ENCODE measurements at places on chromosomes 12 and 14.

DNA sequence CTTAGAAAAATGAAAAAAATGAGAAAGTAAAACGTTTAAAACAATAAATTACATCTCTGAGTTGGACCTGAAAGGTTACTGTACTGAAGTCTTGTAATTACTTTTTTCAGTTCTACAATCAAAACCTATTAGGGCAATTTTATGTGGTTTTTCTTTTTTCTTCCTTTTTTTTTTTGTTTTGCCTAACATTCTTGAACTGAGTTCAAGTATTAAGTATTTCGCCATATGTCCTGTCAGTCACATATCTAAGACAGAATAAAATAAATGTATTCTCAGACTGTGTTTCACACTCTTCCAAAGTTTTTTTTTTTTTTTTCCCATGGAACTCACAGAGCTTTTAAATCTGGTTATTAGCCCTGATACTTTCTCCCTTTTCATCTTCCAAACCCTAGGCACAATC is 172.0 kb downstream of the BCAT1 start:
- no peak for DNase-seq

GRCh38 chr14:101623077-101623372 is 61.7 kb downstream of the DIO3 start:
- no peak for DNase-seq

- DNase-seq: no peak
Observed at GRCh38 chr12:125983784-125984500, 918.7 kb downstream of the AACS start.

GRCh38 chr12:29054858-29055663 is 94.0 kb upstream of the FAR2 start:
- no peak for DNase-seq

DNA sequence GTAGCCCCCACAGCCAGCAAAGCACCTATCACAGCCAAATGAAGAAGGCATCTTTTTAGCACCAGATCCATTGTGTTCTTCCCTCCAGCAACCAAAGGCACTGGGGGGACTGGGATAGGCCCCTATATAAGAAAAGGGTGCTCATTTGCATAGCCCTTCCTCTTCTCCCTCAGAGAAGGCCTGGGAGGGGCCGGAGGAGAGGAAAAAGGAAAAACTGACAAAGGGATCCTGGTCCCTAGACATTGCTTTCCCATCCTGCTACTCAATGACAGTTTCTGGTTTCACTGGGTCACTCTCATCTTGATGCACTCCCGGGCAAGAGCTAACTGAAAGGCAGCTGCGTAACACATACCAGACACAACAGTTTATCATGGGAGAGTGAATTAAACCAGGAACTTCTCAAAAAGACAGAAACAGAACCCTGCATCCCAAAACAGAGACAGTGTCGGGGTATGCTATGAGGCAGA is at the start of gene PMEL:
Gene PMEL (minus strand): TSS at position 102 of the 467 bp plus-strand sequence. CDS start 31 bp downstream, at position 71.
- DNase-seq: no peak

GRCh38 chr12:93793007-93793406 is 115.8 kb downstream of the CRADD start:
- no peak for DNase-seq

DNA sequence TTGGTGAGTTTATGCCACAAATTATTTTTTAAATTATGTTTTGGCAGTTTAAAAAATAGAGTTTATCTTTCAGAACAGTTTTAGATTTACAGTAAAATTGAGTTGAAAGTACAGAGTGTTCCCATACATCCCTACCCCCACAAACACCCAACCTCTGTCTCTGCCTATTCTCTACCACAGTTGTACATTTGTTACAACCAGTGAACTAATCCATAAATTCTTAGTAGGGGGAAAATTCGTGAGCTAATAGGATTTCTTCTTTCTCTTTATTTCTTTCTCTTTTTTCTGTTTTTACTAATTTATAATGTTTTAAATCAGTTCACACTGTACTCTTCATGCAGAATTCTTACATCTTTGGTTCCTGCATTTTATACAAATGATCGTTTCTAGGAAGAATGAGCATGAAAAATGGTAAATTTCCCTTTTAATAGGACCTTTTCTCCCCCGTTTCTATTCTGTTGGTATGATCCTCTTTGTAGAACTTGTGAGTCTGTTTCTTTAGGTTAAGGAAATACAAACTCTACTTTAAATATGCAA is 56.7 kb downstream of the MIPOL1 start:
- no peak for DNase-seq

- no peak for DNase-seq
Observed at GRCh38 chr12:131025939-131026702, 72.4 kb downstream of the ADGRD1 start.

GRCh38 chr12:55996201-55996714 is 818 bp upstream of the SUOX start:
- DNase-seq: peak; percentile 65

DNA sequence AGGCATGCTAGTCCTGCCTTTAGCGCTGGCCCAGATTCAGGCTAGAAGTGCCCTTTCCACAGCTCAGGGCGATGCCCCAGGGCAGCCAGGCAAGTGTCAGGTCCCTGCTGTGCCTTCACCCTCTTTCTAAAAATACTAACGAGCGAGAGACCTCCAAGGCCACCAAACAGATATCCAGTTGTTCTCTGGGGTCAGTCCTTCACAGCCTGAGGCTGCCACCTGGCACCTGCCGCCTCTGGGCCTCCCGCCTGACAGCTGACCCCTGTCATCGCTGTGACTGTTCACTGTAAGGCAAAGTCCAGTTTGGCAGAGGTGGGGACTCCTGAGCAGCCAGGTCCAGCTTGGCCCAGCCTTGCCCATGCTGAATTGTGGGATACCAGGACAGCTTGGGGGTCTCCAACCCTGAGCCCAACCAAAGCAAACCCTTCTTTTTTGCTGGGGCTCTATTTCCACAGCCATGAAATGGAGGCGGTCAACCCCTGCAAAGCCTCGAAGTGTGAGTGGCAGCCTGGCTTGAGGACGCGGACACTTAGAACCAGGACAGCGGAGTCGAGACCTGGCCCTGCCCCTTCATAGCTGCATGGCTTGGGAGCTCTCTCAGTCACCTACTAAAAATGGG is 79.9 kb downstream of the NINJ2 start:
- no peak for DNase-seq

- DNase-seq: no peak
Observed at GRCh38 chr12:116603546-116604177, 44.5 kb downstream of the MAP1LC3B2 start.

DNA sequence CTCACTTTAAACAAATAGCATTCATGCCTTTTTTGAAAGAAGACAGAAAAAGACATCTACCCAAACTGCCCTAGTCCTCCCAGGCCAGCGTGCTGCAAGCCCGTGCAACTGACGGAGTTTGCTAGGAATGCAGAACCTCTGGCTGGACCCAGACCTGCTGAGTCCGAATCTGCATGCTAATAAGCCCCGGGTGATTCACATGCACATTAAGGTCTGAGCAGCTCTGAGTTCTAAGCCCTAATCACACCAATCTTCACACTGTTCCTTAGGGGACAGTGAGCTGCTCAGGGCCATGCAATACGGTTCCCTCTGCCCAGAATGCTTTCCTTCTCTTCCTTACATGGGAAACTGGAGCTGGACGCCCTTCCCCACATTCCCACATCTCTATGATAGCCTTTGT is 25.2 kb downstream of the HAL start:
- DNase-seq: no peak
